ACHN (cell line): ENCODE measurements at places on chromosomes 2 and 18.

- no peak for DNase-seq
These were observed 278.4 kb downstream of the RDH14 start for GRCh38 chr2:18282026-18282425.

DNA sequence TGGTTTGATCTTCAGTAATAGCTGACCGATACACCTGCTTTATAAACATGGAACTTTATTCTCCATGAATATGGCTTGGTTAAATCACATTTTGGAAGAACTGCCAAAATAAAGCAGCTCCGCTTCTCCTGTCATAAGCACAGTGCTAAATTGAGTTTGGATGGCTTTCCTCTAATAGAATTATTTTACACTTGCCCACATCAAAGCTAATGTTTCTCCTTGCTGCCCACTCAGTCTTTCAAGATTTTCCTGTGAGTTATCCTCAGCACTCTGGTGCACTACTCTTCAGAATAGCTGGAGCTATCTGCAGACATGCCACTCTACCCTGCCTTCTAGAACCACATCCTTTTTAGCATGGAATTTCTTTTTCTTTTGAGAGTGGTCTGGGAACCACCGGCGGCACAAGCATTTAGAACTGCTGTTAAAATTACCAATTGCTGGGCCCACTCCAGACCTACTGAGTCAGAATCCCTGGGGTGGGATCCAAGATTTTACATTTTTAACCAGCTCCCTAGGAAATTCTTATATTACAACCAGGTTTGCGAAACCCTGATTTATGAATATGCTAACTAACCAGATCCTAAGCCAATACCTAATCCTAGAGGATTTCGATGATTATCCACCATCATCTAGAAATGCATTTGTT, 283.3 kb downstream of the AFF3 start:
- no peak for DNase-seq

DNA sequence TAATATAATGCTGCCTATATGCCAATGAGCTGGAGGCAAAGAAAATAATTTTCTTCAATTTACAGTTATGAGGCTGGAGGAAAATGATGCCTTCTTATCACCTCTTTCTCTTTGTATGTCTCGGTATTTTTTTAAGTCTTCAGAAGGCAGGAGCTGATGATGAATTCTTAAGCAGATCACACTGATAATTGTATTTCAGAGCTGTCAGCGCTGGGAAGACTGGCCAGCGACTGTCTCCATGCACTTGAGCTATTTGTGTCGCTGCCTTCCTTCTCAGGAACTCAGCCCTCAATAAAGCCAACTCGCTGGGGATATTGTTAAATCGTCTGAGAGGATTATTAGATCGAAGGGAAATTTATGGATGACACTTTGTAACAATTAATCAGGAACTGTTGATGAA, 40.3 kb downstream of the PTGR3 start:
- no peak for DNase-seq

DNA sequence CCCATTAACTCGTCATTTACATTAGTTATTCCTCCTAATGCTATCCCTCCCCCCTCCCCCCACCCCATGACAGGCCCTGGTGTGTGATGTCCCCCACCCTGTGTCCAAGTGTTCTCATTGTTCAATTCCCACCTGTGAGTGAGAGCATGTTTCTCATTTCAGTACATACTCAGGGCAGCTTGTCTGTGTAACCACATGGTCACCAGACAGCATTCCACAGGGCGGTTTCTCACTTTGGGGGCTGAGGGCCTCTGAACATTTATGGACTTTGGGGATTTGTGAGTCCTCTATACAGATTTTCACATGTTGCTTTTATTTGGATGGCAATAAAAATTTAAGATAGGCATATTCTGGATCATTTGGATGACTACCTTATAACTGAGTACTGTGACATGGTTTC, 84.0 kb downstream of the LYPD6B start:
- DNase-seq, result no peak

DNA sequence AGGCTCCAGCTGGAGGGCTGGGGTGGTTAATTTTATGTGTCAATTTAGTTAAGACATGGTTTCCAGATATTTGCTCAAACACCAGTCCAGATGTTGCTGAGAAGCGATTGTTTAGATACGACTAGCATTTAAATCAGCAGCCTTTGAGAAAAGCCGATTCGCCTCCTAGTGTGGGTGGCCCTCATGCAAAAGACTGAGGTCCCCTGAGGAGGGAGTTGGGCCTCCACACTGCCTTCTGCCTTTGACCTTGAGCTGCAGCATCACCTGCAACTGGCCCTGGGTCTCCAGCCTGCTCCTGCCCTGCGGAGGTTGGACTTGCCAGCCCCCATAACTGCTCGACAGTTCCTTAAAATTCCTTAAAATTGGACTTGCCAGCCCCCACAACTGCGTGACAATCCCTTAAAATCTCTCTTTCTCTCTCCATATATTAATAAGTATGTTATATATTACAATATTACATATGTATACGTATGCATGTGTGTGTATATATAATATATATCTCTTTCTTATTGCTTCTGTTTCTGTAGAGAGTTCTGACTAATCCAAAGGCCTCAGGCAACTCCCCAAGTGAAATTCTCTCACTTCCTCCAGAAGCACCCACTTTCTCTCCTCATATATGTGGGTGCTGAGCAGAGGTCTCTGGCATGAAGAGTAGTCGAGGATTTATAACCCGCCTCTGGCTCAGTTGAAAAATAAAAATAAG, 14.4 kb downstream of the FBLN7 start:
- no peak for DNase-seq

DNA sequence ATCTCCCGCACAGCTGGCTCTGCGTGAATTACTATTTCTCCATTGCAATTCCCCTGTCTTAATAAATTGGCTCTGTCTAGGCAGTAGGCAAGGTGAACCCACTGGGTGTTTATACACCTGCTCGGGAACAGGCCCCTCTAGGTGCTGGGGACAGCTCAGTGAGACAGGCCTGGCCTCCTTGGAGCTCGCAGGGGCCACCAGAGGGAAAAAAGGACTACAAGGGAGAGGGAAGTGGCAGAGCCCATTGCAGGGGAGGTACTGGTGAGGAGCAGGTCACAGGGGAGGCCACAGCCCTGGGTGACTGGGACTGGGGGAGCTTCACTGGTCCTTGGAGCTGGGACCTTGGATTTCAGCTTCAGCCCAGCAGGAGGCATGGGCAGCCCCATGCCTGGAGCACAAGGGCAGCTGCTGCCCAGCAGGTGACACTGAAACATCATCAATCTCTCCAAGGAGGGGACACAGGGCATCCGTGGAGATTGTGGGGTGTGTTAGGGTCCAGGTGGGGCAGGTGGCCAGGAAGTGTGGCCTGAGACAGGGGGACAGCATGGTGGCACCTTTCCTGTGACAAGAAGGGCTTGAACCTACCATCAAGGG, 31.2 kb downstream of the NGEF start:
- no peak for DNase-seq

DNA sequence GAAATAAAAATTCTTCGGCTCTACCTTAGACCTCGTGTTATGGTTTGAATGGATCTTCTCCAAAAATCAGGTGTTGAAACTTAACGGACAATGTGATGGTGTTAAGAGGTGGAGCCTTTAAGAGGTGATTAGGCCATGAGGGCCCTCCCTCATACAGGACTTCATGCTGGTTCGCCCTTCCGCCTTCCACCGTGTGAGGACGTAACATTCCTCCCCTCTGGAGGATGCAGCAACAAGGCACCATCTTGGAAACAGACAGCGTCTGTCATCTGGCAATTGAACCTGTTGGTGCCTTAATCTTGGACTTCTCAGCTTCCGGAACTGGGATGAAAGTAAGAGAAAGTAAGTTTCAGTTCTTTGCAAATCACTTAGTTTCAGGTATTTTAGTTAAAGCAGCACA, 126.3 kb upstream of the SPRED2 start:
- no peak for DNase-seq

GRCh38 chr2:36059691-36060090, 295.9 kb upstream of the CRIM1 start:
- no peak for DNase-seq

GRCh38 chr2:25756536-25756935, 83.2 kb upstream of the DTNB start:
- DNase-seq, result no peak

DNA sequence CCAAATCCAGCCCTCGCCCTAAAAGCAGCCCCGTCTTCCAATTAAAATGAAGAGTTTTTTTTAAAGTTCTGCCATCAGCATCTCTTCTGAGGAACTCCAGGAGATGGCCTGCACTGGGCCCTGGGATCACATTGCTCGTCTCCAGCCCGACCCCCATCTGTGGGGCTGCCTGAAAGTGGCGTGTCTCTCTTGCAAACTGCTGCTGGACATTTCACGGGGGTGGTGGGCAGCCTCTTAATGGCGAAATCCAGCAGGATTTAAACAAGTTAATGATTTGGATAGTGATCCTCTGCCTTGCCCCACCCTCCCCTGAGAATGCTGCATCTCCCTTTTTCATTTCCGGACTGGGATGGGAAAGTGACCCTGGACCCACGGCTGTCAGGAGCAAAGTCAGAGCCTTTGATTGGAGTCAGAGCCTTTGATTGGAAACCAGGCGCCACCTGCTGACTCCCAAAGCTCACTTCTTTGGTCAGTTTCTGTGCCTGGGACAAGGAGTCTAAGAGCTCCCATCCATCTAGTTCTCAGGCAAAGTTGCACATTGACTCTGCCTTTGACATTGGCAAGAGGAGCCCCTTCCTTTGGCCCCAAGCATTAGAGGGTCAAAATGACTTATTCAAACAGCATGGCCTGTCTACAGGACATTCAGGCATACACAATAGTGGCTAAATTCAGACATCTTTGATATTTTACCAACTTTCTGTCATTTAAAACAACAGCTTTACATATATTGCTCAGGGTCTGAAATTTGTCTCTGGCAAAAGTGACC, 155.2 kb downstream of the SH3BP4 start:
- peak; percentile 81 for DNase-seq

DNA sequence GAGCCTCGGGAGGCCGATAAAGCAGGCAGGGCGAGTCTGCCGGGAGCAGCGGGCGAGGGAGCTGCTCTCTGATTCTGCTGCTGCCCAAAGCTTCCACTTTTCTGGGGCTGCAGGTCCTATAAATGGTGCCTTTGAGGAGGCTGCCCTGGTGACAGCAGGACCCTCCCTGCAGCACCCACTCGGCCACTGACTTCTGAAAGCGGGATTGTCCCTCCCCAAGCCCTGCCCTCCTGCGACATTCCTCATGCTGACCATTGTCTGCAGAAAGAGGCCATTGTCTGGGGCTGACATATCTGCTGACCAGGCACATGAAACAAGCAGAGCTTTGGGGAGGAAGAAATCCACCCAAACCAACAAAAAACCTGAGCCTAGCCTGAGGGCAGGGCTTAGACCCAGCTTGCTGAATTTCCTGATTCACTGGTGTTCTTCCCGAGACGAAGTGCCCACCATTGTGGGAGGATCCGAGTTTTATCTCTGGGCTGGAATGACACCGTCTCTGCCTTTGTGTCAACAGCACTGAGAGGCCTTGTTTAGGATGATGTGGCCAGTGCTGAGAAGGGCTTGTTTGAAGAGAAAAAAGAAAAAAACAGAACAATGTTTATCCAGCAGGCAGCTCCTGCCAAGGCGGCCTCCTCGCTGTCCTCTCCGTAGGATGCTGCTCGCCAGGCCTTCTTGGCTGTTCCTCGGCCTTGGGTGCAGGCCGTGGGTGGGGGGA, 129.7 kb downstream of the MYCN start:
- DNase-seq, result no peak

DNA sequence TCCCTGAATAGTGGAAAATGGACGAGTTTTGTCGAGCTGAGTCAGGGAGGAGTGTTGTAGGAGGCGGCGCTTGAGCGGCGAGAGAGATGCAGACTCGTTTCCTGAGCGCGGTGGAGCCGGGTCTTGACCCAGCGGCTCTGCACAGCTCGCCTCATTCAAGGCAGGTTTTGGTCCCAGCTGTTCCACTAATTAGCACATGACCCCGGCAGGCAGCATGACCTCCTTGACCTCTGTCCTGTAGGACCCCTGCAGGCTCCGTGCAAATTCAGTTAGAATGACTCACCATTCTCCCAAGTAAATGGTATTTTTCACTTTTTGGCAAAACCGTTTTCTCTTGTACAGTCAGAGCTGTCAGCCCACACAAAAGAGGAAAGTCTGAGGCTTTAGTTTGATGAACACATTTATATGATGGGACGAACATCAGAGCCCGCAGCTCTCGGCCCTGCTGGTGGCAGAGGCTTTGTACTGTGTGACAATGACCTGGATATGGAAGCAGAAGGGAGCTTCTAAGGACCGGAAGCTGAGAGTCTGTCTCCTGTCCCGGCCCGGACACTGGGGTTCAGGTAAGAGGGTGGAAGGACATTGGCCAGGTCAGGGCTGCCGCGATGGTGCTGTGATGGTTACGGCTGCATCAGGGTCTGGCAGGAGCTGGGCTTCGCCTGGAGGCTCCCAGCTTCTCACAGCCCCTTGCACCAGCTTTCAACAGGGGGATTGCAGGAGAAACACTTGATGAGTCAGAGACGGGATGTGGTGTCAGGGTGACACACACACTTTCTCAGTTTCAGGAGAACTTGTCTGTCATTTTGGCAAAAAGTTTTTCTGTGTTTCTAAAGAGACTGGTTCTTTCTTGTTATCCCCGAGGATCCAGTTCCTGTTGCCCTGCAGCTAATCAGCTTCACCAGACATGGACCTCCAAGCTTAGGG, 29.9 kb upstream of the ALKAL2 start:
- no peak for DNase-seq

- no peak for DNase-seq
These were observed 45.3 kb downstream of the DGKD start for GRCh38 chr2:233399306-233400225.

DNA sequence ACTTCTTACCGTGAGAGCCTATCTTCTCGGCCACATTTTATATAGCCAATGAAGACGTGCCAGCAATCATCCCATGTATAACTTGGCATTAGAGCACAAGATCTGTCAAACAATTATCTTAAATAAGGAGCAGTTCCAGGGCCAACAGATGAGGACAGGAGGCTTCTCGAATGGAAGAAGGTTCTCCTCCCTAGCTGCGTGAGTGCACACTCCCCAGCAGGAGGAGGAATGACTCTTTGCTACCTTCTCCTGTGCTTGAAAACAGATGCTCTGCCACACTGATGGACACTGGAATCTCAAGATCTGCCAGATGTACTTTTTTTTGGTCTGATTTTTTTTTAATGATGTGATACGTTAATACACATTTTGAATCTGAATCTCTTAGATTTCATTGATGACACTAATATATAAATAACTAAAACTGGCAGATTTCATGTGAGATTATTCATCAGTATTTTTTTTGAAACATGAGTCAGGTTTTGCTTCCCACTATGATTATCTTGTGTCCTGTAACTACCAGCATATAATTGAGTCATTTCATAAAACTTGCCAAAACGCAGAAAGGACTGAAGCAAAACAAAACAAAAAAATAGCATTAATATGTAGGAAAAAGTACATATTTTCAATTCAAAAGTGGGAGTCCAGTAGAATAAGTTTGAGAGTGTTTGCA, 626 bp upstream of the VIT start:
- DNase-seq, result no peak

- peak; percentile 77 for DNase-seq
These were observed 1.9 kb downstream of the CHPF start for GRCh38 chr2:219541611-219542180.
